ENCODE measurements at places on chromosomes 11 and 22.

DNA sequence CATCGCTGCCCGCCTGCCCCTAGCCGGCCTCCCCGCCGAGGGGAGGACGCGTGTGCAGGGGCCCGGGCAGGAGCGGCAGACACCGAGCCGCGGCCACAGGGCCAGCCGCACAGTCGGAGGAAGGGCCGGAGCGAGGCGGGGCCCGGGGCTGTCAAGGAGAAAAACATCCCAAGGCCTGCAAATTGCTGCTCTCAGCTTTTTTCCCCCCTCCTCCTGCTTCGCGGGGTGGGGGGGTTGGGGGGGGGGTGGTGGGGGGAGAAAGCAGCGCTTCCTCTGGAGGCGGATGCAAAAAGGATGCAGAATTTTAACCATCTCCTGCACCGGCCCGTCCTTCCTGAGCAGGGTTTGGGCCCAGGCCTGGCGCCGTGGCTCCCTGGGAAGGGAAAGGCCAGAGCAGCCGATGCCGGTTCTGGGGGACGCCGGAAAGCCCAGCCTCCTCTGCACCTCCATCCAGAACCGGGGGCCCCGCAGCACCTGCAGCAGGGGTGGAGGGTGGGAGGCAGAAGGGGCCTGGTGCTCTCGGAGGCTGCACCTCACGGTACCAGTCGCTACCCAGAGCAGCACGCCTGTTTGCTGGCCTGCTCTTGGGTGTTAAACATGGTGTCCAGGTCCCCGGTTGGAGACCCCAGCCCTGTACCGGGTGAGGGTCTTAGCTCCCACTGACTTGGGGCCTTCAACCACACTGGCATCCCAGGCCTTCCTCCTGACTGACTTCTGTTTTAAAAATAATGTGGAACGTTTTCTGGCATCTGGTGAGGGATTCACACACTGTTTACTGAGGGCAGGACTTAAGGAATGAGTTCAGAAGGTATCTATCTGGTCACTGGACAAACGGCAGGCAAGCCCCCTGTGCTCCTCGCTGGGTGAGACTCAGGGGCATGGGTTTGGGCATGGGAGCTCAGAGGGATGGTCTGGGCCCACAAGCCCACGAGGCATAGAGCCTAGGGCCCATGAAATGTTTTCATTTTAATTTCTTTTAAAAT, 77.4 kb upstream of the WNT7B start:
- peak; percentile 51 for DNase-seq

DNA sequence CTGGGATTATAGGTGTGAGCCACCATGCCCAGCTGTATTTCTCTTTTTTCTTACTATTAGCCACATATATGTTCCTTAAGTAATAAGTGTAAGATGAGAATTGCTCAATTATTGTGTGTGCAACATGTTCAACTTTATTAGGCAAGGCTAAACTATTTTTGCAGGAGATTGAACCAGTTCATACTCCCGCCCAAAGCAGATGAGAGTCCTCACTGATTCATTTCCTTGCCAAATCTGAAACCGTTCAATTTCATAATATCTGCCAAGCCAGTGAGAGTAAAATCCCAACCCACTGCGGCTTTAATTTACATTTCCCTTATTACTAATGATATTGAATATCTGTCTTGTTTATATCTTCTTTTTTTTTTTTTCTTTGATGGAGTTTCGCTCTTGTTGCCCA, 48.4 kb downstream of the KCNJ4 start:
- no peak for DNase-seq

GRCh38 chr11:587978-588380, 11.7 kb downstream of the PHRF1 start:
- DNase-seq, result peak; percentile 55

- no peak for DNase-seq
Measured at GRCh38 chr11:16403851-16404250, 47.5 kb upstream of the SOX6 start.
